ENCODE measurements at places on chromosomes 2 and 18.

- peak; percentile 41 for DNase-seq
- H3K36me3 ChIP-seq: no peaks in the 10 kb centered on the region
- peak overlapping the region; percentile 70 for H3K27ac ChIP-seq
- H3K27me3 ChIP-seq: no peaks in the 10 kb centered on the region
- H3K4me1 ChIP-seq: peaks cover 53% of the 10 kb centered on the region
Observed at GRCh38 chr2:107276034-107276433, 390.1 kb upstream of the ST6GAL2 start.

DNA sequence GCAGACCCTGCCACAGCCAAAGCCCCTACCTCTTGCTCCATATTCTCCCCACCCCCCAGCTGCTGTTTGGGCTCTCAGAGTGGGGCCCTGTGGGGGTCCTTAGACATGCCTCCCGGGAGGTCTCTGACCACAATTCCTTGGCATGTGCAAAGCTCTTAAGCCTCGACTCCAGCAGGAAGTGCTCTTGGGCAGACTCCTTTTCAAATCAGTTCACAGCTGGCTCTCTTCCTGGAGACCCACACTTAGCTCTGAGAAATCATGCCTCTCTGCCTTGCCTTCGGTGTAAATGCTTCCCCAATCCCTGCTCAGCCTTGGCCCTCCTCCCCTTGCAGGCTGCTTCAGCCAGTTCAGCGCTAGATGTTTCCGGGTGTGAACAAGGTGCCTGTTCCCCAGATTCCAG is 46.9 kb downstream of the NGEF start:
- DNase-seq: no peak
- no peak overlapping the region for H3K4me3 ChIP-seq
- no peaks in the 10 kb centered on the region for H3K4me1 ChIP-seq
- no peaks in the 10 kb centered on the region for H3K36me3 ChIP-seq

- no peak overlapping the region for H3K4me3 ChIP-seq
- no peak overlapping the region for H3K27ac ChIP-seq
- H3K36me3 ChIP-seq: no peaks in the 10 kb centered on the region
- no peaks in the 10 kb centered on the region for H3K27me3 ChIP-seq
- DNase-seq: peak; percentile 36
Observed at GRCh38 chr2:45394842-45395241, 216.2 kb downstream of the SRBD1 start.

DNA sequence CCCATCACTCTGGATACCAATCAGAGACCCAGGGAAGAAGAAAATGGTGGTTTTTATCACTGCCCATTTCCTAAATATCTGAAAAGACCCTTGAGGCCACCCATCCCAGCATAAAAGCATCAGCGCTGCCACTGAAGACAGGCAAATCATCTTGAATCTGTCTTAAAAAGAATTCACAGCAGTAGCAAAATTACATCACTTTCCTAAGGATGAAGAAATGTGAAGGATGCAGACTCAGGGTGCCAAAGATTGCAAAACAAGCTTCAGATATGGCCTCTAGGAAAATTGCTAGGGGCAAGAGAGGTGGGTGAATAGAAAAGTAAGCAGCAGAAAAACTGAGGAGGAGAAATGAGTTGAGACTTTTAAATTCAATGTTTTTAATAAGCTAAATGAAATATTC is 70.0 kb downstream of the SLC25A12 start:
- no peaks in the 10 kb centered on the region for H3K27me3 ChIP-seq
- no peaks in the 10 kb centered on the region for H3K4me1 ChIP-seq
- H3K27ac ChIP-seq: no peak overlapping the region

GRCh38 chr2:168210216-168210894 is 37.0 kb downstream of the STK39 start:
- H3K36me3 ChIP-seq: no peaks in the 10 kb centered on the region
- H3K27ac ChIP-seq: no peak overlapping the region
- DNase-seq: no peak

DNA sequence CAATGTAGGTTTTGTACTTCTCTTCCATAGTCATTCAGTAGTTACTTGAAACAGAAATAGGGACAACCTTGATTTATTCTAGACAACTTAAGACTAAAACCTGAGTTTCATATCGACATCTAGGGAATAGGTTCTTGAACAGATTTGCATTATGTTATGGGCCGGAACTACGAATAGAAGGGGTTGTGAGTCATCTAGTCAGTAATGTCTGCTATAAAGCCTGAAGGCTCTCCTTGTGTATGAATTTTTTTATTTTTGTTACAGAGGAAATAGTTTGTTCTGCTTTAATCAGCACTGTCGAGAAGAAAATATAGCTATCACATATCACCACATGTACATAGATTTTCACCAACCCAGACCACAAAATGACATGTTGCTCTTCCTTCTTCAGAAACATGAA is 17.3 kb upstream of the TRIM43 start:
- H3K27me3 ChIP-seq: no peaks in the 10 kb centered on the region
- H3K36me3 ChIP-seq: no peaks in the 10 kb centered on the region
- H3K4me3 ChIP-seq: no peak overlapping the region

- H3K36me3 ChIP-seq: no peaks in the 10 kb centered on the region
- peak; percentile 26 for DNase-seq
- H3K4me1 ChIP-seq: peaks cover 38% of the 10 kb centered on the region
Observed at GRCh38 chr2:215784371-215784783, 229.0 kb downstream of the MREG start.

DNA sequence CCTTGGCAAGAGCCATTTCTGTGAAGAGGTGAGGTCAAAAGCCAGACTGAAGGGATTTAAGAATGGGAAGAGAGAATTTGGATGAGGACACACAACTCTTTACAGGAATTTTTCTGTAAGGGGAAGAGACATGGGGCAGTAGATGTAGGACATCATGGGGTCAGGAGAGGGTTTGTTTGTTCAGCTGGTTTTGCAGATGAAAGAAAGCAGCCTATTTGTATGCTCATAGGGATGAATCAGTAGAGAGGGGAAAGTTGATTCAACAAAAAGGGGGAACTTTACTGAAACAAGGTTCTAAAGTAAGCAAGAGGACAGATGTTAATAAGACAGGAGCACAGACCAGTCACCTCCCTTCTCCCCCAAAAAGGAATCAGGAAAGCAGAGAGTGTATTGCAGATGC is 11.2 kb downstream of the SCG2 start:
- no peak overlapping the region for H3K27ac ChIP-seq
- no peak for DNase-seq
- H3K36me3 ChIP-seq: no peaks in the 10 kb centered on the region
- no peaks in the 10 kb centered on the region for H3K27me3 ChIP-seq
- no peak overlapping the region for H3K4me3 ChIP-seq

DNA sequence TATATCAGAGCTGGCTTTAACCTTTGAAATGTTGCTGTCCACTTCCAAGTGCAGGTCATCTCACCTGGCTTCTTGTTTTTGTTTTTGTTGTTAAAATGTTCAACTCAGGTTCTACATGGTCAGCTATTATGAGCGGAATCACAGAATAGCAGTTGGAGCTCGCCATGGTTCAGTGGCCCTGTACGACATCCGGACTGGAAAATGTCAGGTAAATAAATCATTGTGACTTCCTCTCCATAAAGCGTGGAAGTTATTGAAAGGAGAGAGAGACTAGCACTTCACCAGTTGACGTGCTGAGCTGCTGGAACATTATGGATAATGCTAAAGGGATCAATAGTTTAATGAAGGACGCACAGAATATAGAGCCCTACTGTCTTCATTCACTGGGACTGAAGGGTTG is 184.6 kb upstream of the BOD1L2 start:
- H3K27ac ChIP-seq: no peak overlapping the region
- H3K4me1 ChIP-seq: no peaks in the 10 kb centered on the region
- no peak for DNase-seq
- no peaks in the 10 kb centered on the region for H3K27me3 ChIP-seq
- no peak overlapping the region for H3K4me3 ChIP-seq

DNA sequence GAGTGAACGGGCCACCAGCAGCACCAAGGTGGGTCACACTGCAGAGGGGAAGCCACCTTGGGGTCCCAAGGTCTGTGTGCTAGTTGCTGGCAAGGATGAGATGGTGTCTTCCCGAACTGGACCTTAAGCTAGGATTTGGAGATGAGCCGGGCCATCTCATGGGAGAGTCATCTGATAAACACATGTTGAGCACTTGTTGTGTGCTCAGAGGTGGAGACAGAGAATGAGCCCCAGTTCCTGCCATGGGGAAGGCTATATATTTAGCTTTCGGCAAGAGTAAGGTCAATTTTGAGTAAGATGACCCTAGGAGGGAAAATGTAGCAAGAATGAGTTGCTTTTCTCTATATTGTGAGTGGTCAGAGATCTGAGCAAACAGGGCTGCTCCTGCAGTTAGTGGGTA is 41.4 kb upstream of the RPL31 start:
- H3K4me3 ChIP-seq: no peak overlapping the region
- H3K4me1 ChIP-seq: no peaks in the 10 kb centered on the region
- H3K36me3 ChIP-seq: no peaks in the 10 kb centered on the region
- H3K27me3 ChIP-seq: no peaks in the 10 kb centered on the region

GRCh38 chr2:128467321-128467969 is 148.8 kb upstream of the HS6ST1 start:
- no peaks in the 10 kb centered on the region for H3K4me1 ChIP-seq
- DNase-seq: no peak
- no peaks in the 10 kb centered on the region for H3K36me3 ChIP-seq
- no peak overlapping the region for H3K4me3 ChIP-seq
- no peaks in the 10 kb centered on the region for H3K27me3 ChIP-seq

DNA sequence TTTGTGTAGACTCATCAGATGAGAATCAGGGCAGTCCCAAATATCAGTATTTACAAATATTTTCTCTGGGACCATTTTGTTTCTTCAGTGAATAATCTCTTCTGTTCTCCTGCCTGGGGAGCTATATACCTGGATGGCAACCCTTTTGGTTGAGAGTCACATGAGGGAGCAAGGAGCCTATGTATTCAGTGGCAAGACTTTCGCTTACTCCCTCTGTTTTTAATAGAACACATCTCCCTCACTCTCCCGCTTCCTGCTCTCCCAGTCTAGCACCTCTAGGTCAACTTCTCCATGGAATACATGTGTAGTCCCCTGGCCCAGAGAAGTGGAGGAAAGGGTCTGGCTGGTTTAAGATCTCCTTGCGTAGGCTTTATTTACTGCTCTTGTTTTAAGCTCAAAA is 600.3 kb downstream of the CCDC85A start:
- H3K4me3 ChIP-seq: no peak overlapping the region
- DNase-seq: no peak
- H3K27me3 ChIP-seq: no peaks in the 10 kb centered on the region

- H3K27me3 ChIP-seq: no peaks in the 10 kb centered on the region
- no peak overlapping the region for H3K27ac ChIP-seq
- no peak for DNase-seq
- H3K4me1 ChIP-seq: 0 out of 2 replicates have a peak, but pooled peaks cover 2% of the 10 kb centered on the region
Observed at GRCh38 chr2:14544247-14544646, 88.3 kb upstream of the LRATD1 start.

DNA sequence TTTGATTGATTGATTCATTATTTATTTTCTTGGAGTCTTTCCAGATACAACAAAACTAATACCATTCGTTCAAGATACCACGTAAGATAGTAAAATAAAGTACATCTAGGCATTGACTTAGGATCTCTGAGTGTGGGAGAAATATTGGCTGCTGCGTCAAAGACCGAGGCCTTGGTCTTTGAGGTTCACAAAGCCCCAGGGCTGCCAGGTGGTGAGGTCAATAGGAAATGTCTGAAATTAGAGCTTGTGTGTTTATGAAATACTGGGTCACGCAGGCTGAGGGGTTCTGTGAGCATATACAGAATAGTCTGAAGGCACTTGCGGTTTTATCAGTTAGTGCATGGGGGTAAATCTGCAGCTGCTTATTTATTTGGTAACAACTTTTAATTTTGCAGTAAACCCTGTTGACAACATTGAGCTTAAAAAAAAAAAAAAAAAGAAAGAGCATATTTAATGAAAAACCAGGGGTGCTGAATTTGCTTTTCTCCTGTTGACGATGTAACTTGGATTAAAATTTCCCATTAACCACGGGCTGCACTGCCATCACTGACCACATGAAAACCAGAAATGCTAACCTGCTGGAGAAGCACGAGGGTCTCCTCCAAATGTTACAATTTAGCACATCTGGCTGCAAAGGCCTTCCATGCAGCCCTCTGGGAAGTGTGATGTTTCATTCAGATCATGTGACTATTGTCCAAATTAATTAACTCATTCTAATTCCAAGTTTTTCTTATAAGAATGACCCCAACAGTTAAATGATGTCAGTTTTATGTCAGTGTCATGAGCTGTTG is 27.1 kb upstream of the SERPINB12 start:
- H3K4me3 ChIP-seq: no peak overlapping the region
- H3K27me3 ChIP-seq: no peaks in the 10 kb centered on the region

- H3K4me3 ChIP-seq: no peak overlapping the region
- H3K36me3 ChIP-seq: no peaks in the 10 kb centered on the region
- H3K4me1 ChIP-seq: no peaks in the 10 kb centered on the region
- no peaks in the 10 kb centered on the region for H3K27me3 ChIP-seq
Observed at GRCh38 chr2:12070153-12070552, 323.7 kb downstream of the LPIN1 start.

DNA sequence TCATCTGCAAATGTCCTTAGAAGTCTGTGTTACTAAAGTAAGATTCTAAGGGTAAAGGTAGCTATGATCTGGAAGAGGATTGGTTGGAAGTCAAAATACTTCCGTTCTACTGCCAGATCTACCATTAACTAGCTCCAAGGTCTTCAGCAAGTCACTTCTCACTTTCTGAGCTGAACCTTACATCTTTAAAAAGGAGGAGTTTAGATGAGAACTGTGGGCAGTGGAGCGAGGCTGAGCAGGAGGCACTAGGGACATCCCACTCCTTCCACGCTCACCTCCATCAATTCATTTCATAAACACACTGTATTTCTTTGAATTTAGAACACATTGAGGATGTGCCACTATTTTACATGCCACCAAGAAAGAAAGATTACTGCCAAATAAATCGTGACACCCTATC is 143.0 kb downstream of the ABCA12 start:
- no peaks in the 10 kb centered on the region for H3K36me3 ChIP-seq
- DNase-seq: no peak
- no peak overlapping the region for H3K27ac ChIP-seq
- no peaks in the 10 kb centered on the region for H3K27me3 ChIP-seq

DNA sequence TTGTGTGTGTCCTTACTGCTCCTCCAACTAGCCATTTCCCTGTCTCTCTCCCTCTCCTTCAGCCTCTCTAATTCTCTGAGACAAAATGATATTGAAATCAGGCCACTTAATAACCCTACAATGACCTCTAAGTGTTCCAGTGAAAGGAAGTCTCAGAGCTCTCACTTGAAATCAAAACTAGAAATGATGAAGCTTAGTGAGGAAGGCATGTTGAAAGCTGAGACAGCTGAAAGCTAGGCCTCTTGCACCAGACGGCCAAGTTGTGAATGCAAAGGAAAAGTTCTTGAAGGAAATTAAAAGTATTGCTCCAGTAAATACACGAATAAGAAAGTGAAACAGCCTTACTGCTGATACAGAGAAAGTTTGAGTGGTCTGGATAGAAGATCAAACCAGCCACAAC is 72.9 kb downstream of the PRKCE start:
- no peak overlapping the region for H3K4me3 ChIP-seq
- no peak overlapping the region for H3K27ac ChIP-seq
- H3K27me3 ChIP-seq: no peaks in the 10 kb centered on the region
- H3K4me1 ChIP-seq: no peaks in the 10 kb centered on the region
- no peak for DNase-seq

All from SJCRH30 (cell line).